Heart right ventricle (tissue), 16 donors: ENCODE measurements at places on chromosomes 6 and 20.

DNA sequence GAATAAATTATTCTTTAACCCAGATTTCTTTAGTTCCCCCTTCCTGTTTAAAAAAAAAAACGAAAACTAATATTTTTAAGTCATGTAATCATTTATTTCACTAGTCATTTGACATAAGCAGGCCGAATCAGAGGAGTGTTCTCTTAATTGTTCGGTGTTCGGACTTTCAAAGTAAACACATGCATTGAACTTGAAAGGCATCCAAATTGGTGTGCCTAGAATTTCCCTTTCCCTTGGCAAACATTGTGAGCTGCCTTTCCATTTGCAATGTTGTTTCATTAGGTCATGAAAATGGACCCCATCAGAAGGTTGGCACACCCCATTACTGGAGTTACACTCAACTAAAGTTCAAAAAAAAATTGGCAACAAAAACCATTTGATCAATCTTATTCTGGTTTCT, 283.0 kb upstream of the MARCKS start:
- no peak for DNase-seq

GRCh38 chr6:161143663-161144430, 130.0 kb downstream of the AGPAT4 start:
- DNase-seq, result no peak

DNA sequence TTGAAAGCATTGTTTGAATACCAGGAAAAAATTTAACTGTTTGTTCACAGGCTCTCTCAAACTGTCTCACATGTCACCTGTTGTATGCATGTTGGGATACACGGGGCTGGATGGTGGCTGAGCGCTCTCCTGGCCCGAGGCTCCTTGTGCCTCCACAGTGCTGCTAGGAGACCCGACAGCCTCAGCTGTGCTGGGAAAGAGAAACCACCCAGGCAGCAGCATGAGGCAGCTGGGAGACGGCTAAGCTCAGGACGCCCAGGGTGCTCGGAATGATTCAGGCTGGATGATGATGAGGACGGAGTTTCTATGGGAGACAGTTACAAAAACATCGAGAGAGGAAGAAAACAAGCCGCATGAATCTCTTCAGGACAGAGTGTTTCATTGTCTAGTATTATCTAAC, 278.0 kb upstream of the CDH4 start:
- no peak for DNase-seq

GRCh38 chr6:47076422-47077344, 34.6 kb upstream of the ADGRF1 start:
- no peak for DNase-seq

GRCh38 chr20:10970109-10970508, 296.3 kb upstream of the JAG1 start:
- DNase-seq, result no peak

GRCh38 chr6:37731888-37732287, 34.2 kb upstream of the MDGA1 start:
- DNase-seq, result no peak

DNA sequence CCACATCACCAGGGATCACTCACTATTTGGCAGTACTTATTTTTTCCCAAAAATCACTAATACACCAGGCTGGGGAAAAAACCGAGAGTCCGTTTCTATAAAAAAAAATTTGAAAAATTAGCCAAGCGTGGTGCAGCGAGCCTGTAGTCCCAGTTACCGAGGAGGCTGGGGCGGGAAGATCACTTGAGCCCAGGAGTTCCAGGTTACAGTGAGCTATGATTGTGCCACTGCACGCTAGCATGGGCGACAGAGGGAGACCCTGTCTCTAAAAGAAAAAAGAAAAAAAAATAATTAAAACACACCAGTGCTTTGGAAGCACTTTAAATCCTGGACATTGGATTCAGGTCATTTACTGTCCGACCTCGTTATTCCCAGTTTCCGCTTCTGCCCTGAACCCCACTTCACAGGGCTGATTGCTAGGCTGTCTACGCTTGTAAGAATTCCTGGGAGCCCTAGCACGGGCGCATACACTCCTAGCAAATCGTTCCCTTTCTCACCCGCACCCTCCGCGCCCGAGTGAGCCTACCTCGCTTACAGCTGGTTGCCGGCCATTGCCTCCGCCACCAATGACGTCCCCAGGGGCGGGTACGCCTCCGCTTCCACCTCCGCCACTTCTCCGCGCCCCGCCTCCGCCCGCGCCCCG, at the start of gene TPMT:
TPMT (minus strand) TSS at position 571 of the 643 bp plus-strand sequence. CDS start 5,950 bp downstream, outside the sequence.
- DNase-seq, result no peak

- DNase-seq, result peak; percentile 11
Measured at GRCh38 chr6:101393829-101394251, 332 bp downstream of the GRIK2 start.

- no peak for DNase-seq
Measured at GRCh38 chr6:53306819-53307347, 41.9 kb downstream of the ELOVL5 start.

- no peak for DNase-seq
Measured at GRCh38 chr6:53042112-53042511, 23.1 kb upstream of the FBXO9 start.

- DNase-seq, result no peak
Measured at GRCh38 chr20:59118855-59119254, 44.8 kb upstream of the ZNF831 start.

DNA sequence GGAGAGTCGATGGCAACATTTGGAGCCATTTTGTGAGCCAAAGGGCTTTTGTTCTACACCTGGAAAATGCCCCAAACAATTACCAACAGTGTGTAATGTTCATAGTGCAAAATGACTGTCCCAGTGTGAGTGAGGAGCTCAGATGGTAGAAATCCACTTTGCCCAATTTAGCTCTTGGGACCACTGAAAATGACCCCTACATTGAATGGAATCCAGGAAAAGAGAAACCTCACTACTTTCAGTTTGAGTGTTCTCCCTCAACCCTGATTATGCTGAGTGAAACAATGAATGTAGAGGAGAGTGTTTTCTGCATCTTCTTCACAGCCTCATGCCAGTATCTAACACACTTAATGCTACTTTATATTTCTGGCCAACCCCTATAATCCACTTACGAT, 84.9 kb upstream of the NRN1 start:
- DNase-seq, result no peak

DNA sequence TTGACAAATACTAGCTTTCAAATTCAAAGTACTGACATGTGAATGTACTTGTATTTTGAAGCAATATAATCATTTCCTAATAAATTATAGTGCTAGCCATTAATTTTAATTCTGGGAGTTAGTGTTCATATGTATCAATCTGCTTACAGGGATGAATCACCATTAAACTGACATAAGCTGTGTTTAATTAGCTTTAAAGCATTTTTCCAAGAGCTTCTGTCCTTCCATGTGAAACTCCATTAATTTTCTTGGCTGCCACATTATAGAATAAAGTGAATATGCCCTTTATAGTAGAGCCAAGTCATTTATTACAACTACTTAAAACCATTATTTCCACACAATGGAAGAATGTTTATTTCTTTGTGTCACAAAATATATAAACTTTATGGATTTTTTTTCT, 150.8 kb downstream of the COL21A1 start:
- DNase-seq, result no peak

DNA sequence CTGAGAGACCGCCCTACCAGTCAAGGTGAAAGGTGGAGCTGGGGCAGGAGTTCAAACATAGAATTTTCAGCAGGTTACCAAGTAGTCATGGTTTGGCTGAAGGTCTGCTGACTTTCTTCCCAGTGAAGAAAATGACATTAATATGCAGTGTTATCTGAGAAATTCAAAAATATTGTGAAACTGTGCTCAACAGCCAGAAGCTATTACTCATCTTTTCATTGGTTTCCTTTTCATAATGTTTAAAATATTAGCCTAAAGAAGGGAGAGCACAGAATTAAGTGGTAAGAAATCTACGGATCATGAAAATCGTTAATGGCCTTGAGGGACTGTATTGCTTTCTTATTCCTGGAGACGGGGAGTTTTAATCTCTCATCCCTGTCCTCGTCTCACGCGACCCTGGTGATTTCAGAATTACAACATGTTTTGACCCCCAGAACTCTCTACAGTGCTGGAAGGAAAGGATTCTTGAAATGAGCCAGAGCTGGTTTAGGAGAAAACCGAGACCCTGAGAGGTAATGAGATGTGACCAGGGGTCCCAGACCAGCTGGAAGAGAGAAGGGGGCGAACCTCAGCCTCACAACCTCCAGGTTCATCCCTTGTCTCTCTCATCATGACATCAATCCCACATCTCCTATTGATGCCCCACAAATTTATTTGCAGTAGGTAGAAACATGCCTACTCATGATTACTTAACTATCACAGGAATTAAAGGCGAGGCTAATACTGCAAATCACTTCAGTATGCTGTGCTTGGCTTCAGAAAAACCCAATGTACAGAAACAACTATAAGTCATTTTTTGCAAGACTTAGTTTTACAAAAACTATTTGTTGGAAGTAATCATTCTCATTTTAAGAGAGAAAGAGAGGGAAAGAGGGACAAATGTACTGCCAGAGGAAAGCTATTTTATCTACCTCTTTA, 209.5 kb downstream of the FNDC1 start:
- DNase-seq, result no peak

DNA sequence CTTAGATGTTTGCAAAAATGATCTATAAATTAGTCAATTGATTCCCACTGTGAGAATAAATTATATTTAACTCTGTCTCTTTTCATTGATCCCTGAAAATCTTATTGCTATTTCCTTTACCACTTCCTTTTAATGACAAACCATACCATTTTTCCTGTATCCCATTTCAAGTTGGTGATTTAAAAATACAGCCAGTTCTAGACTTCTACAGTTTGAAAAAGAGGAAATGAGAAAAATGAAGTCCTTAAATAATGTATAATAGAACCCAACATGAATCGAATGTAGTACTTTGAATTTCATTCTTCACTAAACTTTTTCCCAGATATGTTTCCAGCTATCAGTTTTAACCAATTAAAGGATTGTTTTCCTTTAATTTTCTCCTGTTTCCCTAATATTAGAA, 29.5 kb upstream of the SDHAF4 start:
- DNase-seq, result no peak

DNA sequence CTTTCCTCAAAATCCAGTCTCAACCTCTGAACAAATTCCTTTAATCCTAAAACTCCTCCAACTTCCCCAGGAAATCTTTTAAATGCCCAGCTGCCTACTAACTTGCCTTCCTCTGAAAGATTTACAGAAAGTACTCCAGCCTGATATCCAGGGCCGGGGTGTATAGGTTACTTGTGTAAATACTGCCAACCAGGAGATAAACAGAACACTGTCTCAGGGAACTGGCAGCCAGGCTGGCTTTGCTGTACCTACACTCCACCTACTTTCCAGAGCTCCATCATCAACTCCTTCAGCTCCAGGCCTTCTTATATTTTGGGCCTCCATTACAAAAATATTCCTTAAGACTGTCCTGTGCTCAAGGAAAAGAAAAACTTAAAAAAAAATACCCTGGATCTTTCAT, 85.9 kb downstream of the CEP162 start:
- no peak for DNase-seq
